ENCODE measurements at places on chromosomes 3 and 15.
A peak's percentile ranks its signal among the peaks of the same experiment; 100 is the strongest.

GRCh38 chr15:101039461-101039860 lies 120.3 kb downstream of the LRRK1 start:
- no peak for DNase-seq

DNA sequence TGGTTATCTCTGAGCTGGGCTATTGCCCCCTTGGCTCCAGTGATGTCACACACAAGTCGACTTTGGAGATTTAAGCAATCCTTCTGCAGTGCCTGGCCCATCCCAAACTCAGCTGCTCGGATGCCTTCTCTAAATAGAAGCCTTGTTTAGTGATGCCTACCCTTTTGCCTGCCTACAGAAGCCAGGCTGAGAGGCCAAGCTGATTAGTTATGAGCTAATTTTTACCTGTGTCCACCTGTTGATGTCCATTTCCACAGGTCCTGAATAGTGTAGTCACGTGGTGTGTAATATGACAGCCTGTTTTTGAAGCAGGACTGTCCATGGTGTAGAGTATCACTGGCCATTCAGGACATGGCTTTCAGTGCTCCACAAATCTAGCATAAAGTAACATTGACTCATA lies 45.5 kb downstream of the SSUH2 start:
- no peak for DNase-seq

GRCh38 chr3:66380200-66380932 lies 120.5 kb downstream of the LRIG1 start:
- DNase-seq = no peak

- DNase-seq = no peak
Observed at GRCh38 chr3:141769221-141769894, 6.2 kb downstream of the GRK7 start.

- DNase-seq = no peak
Observed at GRCh38 chr3:50862221-50862620, 187.5 kb downstream of the DOCK3 start.

GRCh38 chr3:49023775-49024174 lies 1.9 kb downstream of the NDUFAF3 start:
- DNase-seq = no peak

DNA sequence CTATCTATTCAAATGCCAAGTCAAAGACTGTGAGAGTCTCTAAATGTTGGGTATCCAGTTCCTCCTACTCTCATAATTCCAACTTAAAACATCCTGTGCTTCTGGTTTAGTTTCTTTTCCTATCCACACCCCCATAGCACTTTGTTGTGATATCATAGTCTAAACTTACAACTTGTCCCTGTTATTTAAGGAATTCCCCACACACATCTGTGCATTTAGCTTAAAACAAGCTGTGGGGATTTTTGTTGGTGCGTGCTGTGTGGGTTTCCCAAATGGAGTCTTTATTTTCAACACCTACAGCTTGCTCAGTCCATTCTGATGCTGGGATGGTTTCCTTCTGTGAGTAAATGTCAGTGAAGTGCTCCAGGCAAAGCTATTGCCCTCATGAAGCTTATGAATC lies 167.3 kb downstream of the GMNC start:
- no peak for DNase-seq

DNA sequence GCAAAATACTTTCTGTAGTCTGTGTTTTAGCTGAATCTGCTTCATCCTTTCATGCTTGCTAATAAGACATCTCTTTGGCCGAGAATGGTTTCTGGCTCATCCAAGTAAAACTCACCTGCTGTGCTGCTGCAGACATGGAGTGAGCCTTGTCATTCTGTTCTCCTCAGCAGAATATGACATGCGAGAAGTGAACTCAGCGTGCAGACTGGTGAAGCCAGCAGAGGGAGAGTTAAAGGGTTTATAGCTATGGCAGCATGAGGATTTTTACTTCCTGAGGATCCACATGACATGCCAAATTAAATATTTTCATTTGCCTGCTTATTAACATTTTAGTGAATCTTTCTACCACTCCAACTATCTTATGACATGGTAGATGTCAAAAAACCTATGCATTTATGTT lies 658.4 kb upstream of the NECTIN3 start:
- DNase-seq = no peak

DNA sequence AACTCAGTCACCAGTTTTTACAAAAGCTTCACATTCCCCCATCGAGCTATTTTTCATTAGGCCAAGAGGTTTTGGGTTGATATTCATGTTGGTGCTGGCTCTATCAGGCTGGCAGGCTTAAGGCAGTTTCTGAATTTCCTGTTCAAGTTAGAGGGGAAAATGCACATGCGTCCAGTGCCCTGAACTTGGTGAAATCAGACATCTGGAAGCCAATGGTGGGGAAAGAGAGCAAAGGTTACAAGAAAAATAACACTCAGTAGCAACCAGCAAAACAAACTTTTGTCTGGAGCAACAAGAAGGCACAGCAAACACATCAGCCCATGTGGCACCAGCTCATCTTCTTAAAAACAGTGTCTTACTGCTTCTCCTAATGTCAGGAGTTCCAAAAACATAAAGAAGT lies 155.6 kb upstream of the TSC22D2 start:
- no peak for DNase-seq

GRCh38 chr3:58535531-58536500 lies 1.2 kb downstream of the ACOX2 start:
- DNase-seq = no peak

GRCh38 chr15:44275150-44275830 lies 13.2 kb upstream of the GOLM2 start:
- no peak for DNase-seq

GRCh38 chr15:38195191-38195901 lies 57.3 kb upstream of the SPRED1 start:
- no peak for DNase-seq

DNA sequence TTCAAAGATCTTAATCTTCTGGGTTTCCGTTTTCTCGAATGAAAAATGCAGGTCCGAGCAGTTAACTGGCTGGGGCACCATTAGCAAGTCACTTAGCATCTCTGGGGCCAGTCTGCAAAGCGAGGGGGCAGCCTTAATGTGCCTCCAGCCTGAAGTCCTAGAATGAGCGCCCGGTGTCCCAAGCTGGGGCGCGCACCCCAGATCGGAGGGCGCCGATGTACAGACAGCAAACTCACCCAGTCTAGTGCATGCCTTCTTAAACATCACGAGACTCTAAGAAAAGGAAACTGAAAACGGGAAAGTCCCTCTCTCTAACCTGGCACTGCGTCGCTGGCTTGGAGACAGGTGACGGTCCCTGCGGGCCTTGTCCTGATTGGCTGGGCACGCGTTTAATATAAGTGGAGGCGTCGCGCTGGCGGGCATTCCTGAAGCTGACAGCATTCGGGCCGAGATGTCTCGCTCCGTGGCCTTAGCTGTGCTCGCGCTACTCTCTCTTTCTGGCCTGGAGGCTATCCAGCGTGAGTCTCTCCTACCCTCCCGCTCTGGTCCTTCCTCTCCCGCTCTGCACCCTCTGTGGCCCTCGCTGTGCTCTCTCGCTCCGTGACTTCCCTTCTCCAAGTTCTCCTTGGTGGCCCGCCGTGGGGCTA lies at the start of the genes B2M and PATL2:
Gene B2M (plus strand): TSS at position 422 of the 647 bp plus-strand sequence. CDS start 30 bp downstream, at position 452.
Gene PATL2 (minus strand): TSS at position 228 of the 647 bp plus-strand sequence. CDS start 34,833 bp downstream, outside the sequence.
- DNase-seq = peak; percentile 93

DNA sequence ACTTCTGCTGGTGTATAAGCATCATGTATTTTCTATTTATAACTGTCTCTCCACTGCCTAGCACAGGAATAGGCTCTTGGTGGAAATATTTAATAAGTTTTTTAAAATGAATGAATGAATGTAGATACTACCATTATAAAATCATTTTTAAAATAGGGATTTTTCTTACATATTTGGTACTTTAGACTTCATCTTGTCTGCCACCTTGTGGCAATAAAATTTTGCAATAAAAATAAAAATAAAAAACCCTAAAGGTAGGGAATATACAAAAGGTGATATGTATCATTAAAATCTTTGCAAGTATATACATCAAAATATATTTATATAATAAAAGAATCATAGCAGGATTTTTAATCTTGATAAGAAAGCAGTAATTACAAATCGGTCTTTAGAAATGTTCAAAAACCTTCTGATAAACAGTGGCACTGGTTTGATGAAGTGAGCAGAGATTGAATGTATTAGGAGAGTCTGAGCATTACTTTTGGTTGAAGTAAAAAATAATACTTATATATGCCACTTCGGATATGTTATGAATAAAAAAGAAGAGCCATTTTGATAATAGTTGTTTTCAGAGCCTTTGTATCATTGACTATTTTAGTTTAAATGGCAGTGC lies 95.2 kb downstream of the SPATA16 start:
- DNase-seq = no peak

DNA sequence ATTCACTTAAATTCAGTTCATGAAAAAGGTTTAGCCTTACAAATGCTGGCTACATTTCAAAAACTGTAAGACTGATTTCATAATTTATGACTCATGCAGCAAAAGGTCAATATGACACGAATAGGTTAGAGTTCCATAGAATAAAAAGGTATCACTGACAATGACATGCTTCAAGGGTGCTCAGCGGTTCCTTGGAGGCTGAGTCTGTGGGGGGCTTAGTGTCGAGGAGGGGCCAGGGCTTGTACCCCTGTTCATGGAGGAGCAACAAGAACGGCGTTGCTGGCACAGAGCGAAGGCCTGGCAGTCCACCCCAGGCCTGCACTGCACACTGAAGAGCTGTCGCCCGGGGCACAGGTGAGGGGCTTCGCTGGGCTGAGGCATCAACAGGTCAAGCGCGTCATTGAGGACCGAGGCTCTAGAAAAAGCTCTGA lies 174.2 kb downstream of the NR1D2 start:
- DNase-seq = no peak

DNA sequence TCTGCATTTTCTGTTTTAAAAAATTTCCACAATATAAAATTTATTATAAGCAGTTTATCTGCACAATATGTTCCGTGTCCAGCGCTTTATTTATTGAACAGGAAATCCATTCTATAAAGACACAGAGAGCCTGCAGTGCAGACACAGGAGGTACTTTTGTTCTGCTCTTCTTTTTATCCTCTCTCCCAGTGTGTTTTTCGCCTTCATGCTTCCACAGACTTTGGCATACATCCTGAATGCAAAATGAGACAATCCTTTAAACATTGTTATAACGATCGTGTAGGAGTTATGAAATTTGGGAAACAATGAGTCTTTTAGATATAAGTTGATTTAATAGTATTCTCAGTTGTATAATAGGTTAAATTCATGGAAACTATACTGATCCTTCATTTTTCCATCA lies 749.2 kb downstream of the NAALADL2 start:
- no peak for DNase-seq

DNA sequence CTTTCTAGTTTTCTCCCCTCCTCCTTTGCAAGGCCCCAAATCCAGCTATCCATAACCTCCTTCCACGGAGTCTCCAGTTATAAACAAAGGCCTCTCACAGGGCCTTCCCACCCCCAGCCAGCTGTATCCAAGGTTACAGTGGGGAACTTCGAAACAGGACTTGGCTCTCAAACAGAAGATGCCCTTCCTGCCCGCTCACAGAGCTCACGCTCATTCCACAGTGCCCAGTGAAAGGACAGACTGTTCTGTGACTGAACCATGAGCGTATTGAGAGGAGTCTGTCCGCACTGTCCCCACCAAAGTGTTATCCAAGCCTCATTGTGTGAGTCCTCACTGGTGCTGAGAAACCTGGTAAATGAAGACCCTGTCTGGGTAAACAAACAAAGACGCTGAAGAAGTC lies 35.4 kb downstream of the ARHGAP31 start:
- no peak for DNase-seq

GRCh38 chr3:73072634-73073033 lies 11.2 kb downstream of the EBLN2 start:
- no peak for DNase-seq

- no peak for DNase-seq
Observed at GRCh38 chr15:63133786-63134185, 12.1 kb downstream of the LACTB start.

DNA sequence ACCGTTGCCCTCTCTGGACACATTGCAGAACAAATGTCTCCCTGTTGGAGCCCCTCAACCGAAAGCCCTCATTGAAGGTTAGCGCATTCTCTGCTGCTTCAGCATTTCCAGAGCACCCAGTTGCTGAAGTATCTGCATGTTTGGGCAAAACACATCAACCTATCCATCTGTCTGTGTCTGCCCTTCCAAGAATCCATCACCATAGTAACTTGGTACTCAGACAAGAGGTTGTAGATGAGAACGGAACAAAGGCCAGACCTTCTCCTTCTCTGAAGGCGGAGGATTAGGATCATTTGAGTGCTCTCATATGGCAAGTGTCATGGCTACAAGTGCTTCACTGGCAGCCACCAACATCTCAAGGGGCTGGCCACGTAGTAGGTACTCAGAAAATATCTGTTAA lies 23.1 kb upstream of the RHO start:
- no peak for DNase-seq

- DNase-seq = no peak
Observed at GRCh38 chr3:175428466-175428865, 569.3 kb downstream of the NAALADL2 start.

GRCh38 chr3:35088943-35089342 lies 550.4 kb upstream of the ARPP21 start:
- DNase-seq = no peak

DNA sequence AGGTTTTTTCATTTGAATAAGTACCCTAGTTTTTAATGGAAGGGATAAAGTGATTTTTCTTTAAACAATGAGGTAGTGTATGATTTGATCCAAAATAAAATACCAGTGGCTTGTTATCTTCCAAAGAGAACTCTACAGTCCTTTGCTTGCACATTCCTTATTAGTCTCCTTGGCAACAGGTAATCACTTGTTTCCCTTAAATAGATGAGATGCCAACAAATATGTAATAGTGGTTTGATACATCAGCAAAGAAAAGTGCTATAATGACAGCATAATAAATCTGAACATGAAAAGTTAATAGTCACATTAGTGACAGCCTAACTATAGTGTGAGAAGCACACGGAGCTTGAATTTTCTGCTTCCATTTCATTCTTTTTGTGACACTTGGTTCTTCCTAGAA lies 360.2 kb downstream of the ZNF385D start:
- DNase-seq = no peak

GRCh38 chr3:69784954-69785514 lies 45.8 kb downstream of the MITF start:
- no peak for DNase-seq

DNA sequence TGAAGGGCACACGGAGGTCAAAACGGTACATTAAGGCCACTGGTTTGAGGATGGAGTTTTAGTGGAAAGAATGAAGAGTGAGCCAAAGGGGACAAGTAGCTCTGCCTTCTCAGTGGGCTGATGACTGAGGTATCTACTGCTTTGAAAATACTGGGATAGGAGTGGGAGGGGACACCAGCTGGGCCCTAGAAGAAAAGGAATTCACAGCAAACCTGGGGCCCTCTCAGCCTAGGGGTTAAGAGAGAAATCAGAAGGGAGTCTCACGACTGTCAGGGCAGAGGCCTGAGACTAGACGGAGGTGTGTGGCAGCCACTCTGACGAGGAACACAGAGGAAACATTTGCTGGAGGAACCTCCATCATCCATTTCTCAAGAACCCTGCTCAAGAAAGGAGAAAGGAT lies 75.1 kb downstream of the TNIK start:
- no peak for DNase-seq

Measured in stimulated activated CD8-positive, alpha-beta memory T cell treated with anti-CD3 and anti-CD28 coated beads, Interleukin-4, amount 100 ng/mL, for 1 hour (primary cell).